Urothelium cell line (cell line): ENCODE measurements at places on chromosomes 2 and 18.

DNA sequence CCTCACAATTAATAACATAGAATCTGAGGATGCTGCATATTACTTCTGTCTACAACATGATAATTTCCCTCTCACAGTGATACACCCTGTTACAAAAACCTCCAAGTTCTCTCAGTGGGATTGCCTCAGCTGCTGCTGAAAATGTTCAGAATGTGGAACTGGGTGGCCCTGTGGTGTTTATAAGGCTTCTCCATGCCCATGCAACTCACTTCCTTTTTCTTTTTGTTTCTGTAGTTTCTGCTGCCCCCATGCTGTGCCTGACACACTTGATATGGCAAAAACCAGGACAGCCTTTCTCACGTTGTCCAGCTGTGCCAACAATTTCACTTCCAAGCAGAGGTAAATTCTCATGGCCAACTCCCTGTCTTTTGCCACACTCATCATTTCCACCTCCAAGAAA is 206.2 kb downstream of the RPIA start:
- no peak for DNase-seq

GRCh38 chr2:229164545-229165249 is 106.4 kb downstream of the PID1 start:
- no peak for DNase-seq

GRCh38 chr2:167692191-167692590 is 555.2 kb downstream of the STK39 start:
- no peak for DNase-seq

- peak; percentile 49 for DNase-seq
Measured at GRCh38 chr2:64952511-64953482, 36.4 kb upstream of the SLC1A4 start.

DNA sequence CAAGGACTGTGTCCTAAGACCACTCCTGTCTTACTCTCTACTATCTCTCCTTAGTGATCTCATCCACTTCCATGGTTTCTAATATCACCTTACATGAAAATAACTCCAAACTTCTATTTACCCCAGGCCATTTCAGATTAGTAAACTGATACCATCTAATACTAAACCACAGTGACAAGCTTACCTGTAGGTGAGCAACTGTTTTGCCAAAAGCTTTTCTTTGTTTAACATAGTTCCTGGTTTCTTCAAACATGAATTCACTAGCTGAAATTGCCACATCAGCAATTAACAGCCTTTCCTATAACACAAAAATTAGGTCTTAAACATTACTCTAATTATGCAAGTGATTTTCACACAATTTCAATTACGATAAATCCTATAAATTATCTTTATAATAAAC is 22.1 kb downstream of the ACADL start:
- DNase-seq: no peak

DNA sequence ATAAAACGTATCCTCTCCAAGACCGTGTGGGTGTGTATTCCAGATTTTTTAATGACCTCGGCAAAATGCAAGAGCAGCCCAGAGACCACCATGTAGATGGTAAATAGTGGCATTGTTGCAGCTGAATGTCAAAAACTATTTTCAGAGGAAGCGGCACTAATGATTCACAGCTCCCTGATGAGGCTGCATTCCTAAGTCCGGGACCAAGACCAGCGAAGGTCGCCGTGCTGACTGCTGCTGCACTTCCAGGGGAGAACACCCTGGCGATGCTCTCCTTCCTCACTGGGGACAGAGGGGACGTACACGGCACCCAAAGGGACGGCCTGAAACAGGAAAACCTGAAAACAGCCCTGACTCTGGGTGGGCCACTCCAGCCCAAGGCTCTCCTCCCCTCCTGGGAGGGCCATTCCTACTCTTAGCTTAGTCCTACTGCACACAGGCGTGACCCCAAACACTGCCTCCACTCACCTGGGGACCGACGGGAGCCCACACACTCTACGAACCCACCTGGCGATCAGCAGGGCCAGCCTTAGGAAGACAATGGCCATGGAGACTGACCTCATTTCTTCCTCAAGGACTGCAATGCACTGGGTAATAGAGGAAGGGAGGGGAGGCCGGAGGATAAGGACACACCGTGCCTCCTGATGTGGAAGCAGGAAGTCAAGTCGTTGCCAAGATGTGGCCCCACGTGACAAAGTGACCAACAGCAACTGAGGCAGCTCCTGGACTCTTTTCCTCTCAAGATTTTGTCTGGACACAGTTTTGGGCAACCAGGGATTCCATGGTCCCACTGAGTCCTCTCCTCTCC is 82.8 kb downstream of the ZNF516 start:
- peak; percentile 50 for DNase-seq

- no peak for DNase-seq
Measured at GRCh38 chr2:189543367-189543766, 37.2 kb downstream of the SLC40A1 start.

DNA sequence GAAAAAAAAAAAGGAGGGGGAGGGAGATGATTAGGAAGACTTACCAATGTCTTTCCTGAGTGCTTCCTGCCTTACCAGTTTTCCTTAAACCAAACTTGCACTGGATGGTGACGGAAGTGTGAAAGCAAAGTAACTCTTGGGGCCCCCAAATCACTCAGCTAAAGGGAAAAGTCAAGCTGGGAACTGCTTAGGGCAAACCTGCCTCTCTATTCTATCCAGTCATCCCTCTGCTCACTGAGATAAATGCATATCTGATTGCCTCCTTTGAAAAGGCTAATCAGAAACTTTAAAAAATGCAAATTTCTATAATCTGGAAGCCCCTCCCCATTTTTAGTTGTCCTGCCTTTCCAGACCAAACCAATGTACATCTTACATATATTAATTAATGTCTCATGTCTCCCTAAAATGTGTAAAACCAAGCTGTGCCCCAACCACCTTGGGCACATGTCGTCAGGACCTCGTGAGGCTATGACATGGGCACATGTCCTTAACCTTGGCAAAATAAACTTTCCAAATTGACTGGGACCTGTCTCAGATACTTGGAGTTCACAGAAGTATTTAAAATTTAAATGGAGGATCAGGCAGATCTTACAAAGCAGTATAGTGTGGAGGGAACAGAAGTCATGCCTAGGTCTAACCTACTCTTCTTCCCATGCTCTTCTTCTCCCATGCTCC is 7.2 kb upstream of the CYBRD1 start:
- no peak for DNase-seq

GRCh38 chr2:40218679-40219078 is 233.2 kb downstream of the SLC8A1 start:
- DNase-seq: no peak

- no peak for DNase-seq
Measured at GRCh38 chr2:148512501-148512900, 132.1 kb upstream of the EPC2 start.

- no peak for DNase-seq
Measured at GRCh38 chr18:9894454-9895068, 8.8 kb downstream of the TXNDC2 start.

DNA sequence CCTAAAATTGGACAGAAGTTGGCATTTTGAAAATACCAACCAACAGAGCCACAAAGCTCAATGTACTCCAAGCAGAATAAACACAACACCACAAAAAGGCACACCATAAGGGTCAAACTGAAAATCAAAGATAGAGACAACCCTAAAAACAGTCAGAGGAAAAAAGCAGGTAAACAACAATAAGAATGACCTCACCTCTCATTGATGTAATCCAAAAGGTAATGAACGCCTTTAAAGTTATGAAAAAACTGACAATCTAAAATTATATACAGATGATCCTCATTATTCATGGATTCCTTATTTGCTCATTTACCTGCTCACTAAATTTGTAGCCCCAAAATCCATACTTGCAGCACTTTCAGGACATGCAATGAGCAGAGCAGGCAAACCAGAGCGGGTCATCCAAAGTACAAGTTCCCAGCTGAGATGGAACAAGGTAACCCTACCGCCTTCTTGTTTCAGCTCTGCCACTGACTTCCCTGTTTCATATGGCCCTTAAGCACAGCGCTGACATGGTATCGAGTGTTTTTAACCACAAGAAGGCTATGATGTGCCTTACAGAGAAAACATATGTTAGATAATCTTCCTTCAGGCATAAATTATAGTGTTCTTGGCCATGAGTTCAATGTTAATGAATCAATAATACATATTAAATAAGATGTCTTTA is 17.0 kb downstream of the RTN4 start:
- DNase-seq: no peak

- DNase-seq: no peak
Measured at GRCh38 chr2:131045286-131046027, 47.8 kb downstream of the FAM168B start.

DNA sequence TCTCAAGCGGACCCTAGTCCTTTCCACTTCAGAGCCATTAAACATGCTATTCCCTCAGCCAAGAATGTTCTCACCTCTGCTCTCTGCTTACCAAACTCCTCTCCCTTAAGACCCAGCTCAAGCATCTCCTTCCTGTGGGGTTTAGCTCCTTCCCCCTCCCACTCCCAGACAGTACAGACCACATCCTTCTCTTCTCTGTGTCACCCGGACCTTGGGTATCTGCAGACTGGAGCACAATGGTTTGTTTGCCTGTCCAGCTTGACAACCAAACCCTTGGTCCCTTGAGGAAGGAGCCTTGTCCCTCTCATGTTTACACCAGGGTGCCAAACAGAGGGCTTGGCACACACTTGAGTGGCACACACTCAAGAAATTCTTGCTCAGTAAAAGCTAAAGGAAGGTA is 4.1 kb upstream of the CD8A start:
- DNase-seq: no peak

- DNase-seq: no peak
Measured at GRCh38 chr2:203719456-203720410, 13.3 kb downstream of the CD28 start.

DNA sequence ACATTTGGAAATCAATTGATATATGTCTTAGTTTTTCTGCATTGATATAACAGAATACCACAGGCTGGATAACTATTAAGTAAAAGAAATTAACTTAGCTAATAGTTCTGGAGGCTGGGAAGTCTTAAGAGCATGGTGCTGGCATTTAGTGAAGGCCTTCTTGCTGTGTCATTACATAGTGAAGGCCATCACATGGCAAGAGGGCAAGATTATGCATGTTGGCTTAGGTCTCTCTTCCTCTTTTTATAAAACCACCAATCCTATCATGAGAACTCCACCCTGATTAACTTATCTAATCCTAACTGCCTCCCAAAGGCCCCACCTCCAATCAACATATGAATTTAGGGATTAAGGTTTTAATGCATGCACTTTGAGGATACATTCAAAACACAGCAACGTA is 225.5 kb upstream of the VRK2 start:
- no peak for DNase-seq

DNA sequence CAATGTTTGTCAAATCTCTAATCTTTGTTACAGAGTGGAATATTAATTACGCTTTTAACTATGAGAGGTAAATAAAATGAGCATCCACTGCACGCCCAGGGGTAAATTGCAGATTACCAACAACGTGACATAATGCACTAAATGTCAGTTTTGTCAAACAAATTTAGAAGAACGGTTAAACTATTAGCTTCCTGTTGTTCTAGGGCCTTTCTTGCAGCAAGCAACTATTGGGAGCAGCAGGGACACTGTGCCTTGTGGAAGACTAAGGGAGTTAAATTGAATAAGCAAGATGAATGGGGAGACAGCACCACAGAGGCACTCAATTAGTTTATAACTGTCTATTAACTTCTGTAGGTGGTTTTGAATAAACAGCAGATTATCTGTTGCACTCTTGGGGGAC is 391.0 kb upstream of the RAB12 start:
- DNase-seq: no peak

DNA sequence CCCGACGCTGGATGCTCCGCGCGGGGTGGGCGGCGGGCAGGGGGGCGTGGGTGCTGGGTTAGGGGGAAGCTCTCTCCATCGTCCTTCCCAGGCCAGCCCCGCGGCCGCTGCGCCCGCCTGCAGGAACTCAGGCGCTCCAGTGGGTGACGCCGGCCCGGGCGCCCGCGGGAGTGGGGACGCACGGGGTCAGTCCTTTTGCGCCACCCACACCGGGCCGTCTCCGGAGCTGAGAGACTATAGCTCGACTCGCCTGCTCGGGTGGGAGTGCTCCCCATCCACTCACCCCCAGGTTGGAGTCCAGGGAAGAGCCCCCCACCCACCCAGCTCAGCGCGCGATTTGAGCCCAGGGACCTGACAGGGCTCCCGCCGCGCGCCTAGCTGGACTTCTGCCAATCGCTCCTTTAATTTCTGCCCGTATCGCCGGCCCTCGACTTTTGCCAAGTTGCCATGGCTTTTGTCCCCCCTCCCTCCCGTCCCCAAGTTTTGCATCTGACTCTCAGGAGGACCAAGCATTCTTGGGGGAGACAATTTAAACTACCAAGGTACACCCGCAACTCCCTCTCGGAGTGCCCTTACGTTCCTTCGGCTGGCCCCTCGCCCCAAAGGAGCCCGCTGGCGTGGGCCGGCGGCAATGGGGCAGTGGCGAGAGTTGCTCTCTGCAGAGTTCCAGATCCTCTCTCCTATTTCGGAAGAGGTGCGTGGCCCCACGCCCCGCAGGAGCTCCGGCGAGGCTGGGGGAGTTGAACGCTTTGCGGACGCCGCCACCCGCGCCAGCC is 205.8 kb upstream of the SMAD2 start:
- DNase-seq: no peak

GRCh38 chr2:70767699-70768589 is at the start of gene ADD2:
Gene ADD2, minus strand, starts transcription at chr2:70768200. Its CDS starts 61,792 bp downstream, at chr2:70706408.
- DNase-seq: peak; percentile 23

GRCh38 chr2:27988306-27988705 is 97.8 kb downstream of the BABAM2 start:
- DNase-seq: no peak

DNA sequence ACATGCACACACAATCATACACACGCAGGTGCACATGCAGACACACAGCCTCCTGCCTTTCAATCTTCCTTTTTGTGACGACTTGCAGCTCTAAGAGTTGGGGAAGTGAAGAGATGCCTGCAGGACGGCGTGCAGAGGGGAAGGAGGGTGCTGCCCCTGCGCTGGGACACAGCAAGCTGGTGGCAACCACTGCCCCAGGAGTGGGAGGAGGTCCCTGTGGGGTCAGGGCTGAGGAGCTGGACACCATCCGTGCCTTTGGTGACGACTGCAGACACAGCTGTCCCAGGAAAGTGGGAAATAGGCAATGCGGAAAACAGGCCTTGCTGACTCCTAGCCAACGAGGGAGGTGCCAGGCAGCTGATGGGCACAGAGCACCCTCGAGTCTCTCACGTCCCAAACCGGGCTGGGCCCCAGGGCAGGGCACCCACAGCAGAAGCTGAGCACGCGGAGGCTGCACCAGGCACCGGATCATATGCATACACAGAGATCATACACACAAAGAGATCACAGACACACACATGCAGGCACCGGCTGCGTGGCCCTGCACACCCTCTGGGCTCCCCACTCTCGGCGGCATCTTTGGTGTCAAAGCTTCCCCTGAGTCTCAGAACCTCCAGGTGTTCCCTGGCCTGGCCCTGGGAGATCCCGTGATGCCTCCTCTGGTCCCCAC is 146.1 kb downstream of the PXDN start:
- DNase-seq: no peak

GRCh38 chr2:136175466-136175865 is 57.5 kb upstream of the CXCR4 start:
- no peak for DNase-seq

- no peak for DNase-seq
Measured at GRCh38 chr2:168912466-168912865, 11.4 kb downstream of the G6PC2 start.

GRCh38 chr2:12177455-12178288 is 431.2 kb downstream of the LPIN1 start:
- no peak for DNase-seq

- DNase-seq: no peak
Measured at GRCh38 chr2:157082950-157083349, 174.6 kb upstream of the GALNT5 start.
